ENCODE measurements at places on chromosomes 11 and 22. TPM values are rescaled to one million over a fixed set of nuclear protein-coding genes. Genes with fewer than 3 reads are reported as not detected.

Gene OLFML1
- total RNA-seq = not detected

Gene IGHMBP2
- total RNA-seq = 25.5 TPM

DNA sequence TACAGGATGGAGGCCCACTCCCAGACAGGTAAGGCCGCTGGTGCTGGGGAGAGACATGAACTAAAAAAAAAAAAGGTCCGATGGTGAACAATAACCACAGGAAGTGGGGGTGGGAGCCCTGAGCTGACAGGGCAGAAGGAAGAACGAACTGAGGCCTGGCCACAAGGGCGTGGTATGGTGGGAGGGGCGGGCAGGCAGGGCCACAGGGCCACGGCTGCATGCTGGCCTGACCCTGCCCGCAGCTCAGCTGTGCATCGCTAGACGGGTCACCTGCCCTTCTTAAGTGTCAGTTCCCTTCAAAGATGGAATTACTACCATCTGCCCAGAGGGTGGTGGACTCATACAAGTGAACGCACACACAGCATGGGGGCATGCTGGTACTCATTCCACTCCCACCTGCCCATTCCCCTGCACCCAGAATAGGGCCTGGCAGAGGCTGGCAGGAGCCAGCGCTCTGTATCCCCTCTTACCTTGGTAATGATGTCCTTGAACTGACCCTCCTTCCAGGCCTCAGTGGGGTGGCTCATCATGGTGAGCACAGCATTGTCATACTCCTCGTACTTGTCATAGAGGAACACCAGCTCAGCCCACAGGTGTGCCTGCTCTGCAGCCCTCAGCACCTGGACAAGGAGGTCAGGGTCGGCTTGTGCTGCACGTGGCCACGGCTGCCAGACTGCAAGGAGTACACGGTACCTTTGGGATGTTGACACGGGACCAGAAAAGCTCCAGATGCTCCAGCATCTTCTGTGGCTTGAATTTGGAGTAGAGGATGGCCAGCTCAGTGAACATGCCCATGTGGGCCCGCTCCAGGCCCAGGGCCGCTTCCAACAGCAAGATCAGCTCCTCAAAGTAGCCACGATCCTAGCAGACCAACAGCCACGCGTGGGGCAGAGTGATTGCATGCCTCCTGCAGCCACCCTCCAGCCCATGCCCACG lies 17.5 kb upstream of the SLC25A1 start:
- no peak overlapping the region for H3K4me3 ChIP-seq
- H3K36me3 ChIP-seq = no peaks in the 10 kb centered on the region
- H3K4me1 ChIP-seq = peaks cover 7% of the 10 kb centered on the region
- H3K27ac ChIP-seq = no peak overlapping the region
- DNase-seq = no peak

GRCh38 chr11:46560300-46560991 lies 33.4 kb downstream of the AMBRA1 start:
- H3K27ac ChIP-seq = peak overlapping the region; percentile 93
- H3K27me3 ChIP-seq = no peaks in the 10 kb centered on the region
- H3K4me3 ChIP-seq = peak overlapping the region; percentile 81
- H3K36me3 ChIP-seq = peaks cover 5% of the 10 kb centered on the region

DNA sequence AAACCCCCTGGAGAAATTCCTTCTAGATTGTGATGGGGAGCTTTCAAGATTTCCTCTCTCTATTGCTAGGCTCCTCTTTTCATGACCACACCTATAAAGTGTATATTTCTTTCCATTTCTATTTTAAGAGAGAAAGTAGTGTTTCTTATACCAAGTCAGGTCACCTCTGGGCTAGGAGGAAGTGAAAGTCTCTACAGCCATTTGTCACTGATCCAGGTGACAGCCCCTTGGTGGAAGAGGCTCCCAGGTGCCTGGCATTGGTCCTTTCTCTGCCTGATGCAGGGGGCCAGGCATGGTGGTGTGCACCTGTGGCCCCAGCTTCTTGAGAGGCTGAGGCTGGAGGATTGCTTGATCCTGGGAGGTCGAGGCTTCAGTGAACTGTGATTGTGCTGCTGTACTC lies 64.7 kb downstream of the DHCR7 start:
- H3K4me3 ChIP-seq = no peak overlapping the region
- H3K36me3 ChIP-seq = peaks cover 1% of the 10 kb centered on the region
- H3K27ac ChIP-seq = no peak overlapping the region

- H3K27ac ChIP-seq = peak overlapping the region; percentile 63
- H3K36me3 ChIP-seq = peaks cover 38% of the 10 kb centered on the region
- DNase-seq = no peak
- peaks cover 54% of the 10 kb centered on the region for H3K4me1 ChIP-seq
- H3K27me3 ChIP-seq = no peaks in the 10 kb centered on the region
- no peak overlapping the region for H3K4me3 ChIP-seq
These were observed 24.3 kb upstream of the ADSL start for GRCh38 chr22:40322021-40322420.

DNA sequence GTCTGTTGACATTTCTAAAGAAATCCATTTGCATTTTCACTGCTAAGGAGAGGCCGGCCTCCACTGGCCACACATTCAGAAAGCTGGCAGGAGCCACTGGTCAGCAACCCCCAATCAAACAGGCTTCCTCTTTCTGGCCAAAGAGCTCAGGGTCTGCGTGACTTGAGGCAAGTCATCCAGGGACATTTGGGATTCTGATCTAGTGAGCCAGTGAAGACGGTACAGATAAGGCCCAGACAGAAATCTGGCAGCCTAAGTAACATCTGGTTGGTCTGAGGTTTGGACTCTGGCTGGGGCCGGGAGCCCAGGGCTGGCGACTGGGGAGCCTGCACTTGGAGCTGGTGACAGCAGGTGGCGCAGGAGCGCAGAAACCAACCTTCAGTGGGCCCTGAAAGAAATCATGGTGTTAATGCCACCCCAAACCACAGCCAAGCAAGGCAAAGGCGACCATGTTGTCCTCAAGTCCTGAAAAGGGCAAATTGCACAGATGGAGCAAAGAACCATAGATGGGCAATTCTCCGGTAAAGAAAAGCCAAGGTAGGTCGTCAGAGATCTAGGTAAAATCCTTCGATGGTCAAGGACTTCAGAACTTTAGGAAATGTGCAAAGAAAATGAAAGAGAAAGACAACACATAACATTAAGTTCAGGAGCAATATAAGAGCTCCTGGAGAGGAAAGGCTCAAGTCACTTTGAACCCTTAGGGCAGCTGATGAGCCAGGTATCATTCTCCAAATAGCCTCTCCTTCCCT lies 99.4 kb upstream of the BLID start:
- H3K36me3 ChIP-seq = no peaks in the 10 kb centered on the region
- H3K4me1 ChIP-seq = peaks cover 2% of the 10 kb centered on the region
- peak; percentile 33 for DNase-seq
- peaks cover 20% of the 10 kb centered on the region for H3K27me3 ChIP-seq
- no peak overlapping the region for H3K4me3 ChIP-seq

- no peak overlapping the region for H3K27ac ChIP-seq
- DNase-seq = no peak
- no peaks in the 10 kb centered on the region for H3K36me3 ChIP-seq
- peaks cover 79% of the 10 kb centered on the region for H3K4me1 ChIP-seq
These were observed 34.5 kb upstream of the ETS1 start for GRCh38 chr11:128621601-128622501.

DNA sequence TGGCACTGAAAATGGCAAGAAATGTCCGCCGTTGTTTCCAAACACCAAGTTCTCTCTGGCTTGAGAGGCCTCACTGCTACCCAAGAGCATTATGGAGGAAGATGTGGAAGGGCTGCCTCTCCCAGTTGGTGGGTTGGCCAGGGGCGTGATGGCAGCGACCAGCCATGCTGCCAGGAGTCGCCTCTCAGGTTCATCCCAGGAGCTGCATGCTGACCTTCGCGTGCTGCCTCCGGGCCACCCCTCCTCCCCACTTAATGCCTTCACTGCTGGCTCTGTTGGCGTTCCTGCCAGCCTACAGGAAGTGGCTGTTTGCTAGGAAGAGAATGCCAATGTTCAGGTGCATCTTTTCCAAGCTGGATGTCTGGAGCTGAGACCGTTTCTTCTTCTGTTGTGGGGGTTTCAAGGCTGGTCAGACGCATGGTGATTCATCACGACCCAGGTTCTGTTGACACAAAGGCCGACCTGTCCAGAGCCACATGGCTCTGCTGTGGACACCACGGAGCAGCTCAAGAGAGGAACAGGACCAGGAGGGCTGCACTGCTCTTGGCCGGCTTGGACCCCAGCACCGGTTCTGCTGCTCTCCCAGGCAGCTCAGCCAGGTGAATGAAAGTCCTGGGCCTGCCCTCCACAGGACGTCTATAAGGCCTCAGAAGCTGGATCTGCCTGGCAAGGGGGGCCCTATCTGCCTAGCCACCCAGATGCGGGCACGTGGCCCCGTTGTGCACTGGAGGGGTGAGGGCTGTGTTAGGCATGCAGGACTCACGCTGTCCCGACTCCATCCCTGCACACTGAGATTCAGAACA lies 25.1 kb downstream of the TBX1 start:
- peaks cover 8% of the 10 kb centered on the region for H3K36me3 ChIP-seq
- H3K27ac ChIP-seq = no peak overlapping the region
- no peak overlapping the region for H3K4me3 ChIP-seq
- H3K4me1 ChIP-seq = no peaks in the 10 kb centered on the region
- no peak for DNase-seq

DNA sequence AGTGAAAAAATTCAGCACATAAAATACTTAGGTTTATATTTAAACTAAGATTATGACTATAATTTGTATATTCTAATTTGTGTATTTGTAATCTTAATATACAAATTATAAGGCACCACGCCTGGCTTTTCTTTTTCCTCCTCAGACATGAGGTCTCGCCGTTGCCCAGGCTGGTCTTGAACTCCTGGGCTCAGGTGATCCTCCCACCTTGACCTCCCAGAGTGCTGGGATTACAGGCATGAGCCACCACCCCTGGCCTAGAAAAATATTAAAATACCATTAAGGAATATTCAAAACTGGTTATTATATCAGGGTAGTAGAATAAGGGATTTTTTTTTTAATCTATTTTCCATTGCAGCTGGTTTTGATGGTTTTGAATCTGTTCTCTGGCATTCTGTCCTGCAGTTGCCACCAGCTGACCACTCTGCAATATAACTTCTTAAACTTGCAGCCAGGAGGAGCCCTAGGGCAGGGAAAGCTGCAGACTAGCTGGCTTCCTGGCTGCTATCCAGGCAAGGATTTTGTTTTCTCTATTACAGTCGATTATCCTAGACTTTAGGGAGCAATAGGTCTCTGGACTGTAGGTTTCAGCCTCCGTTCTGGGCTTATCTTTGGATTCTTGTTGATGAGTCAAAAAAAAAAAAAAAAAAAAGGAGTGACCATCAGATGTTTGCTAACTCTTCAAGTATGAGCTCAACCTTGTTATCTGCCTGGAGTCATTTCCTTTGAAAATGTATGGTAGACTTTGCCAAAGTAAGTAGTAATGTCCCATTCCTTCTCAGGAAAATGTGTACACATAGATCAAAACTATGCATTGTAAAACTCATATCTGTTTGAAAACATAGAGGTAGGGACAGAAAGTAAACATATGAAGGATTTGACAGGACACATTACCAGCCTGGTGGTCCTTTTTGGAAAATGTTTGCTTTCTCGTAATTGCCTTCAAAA lies 13.2 kb downstream of the POLA2 start:
- H3K27ac ChIP-seq = no peak overlapping the region
- no peak for DNase-seq
- peaks cover 17% of the 10 kb centered on the region for H3K4me1 ChIP-seq
- H3K27me3 ChIP-seq = no peaks in the 10 kb centered on the region
- no peak overlapping the region for H3K4me3 ChIP-seq
- H3K36me3 ChIP-seq = peaks cover 39% of the 10 kb centered on the region

DNA sequence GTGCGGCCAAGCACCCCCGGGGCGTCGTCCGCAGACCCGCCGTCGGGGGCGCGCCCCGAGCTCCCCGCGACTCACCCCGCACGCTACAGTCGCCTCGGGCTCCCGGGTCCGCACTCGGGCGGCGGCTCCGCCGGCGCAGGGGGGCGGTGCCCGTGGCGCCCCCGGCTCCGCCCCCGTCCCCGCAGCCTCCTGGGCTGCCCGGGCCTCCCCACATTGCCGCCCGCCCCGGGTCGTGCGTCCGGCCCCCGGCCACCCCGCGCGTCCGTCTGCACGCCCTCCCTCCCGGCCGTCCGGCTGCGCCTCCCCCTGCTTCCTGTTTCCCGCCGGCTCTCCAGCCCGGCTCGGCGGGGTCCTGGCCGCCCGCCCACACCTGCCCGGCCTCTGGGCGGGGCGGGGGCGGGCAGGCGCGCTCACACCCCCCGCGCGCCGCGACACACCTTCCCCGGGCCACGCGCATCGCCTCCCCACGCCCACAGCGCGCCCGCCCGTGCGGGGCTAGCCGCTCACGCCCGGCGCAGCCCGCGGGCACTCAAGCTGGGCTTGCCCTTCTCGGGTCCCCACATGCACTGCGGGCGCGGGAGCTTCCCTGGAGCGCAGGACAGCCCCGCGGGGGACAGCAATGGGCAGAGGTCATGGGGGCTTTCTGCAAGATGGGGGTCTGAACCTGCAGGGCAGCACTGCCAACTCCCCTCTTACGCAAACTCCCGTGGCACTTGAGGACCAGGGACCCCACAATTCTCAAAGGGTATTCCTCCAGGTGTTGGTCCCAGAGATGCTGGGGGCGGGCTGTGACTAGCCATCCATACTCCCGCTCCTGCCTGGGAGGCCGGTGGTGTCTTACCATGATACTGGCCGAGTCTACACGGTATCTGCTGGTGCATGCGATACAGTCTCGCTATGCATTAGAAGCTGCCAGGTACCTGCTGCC lies at the start of gene CARD10:
Gene CARD10 (minus strand): TSS at position 148 of the 928 bp plus-strand sequence. CDS start 215 bp downstream, outside the sequence.
- H3K27ac ChIP-seq = no peak within 1 kb of the TSS
- peaks cover 49% of the 10 kb centered on the region for H3K27me3 ChIP-seq
- H3K4me1 ChIP-seq = no peaks in the 10 kb centered on the region
- DNase-seq = peak; percentile 26

- no peak overlapping the region for H3K27ac ChIP-seq
- H3K4me3 ChIP-seq = no peak overlapping the region
- no peaks in the 10 kb centered on the region for H3K36me3 ChIP-seq
- peaks cover 2% of the 10 kb centered on the region for H3K4me1 ChIP-seq
These were observed 20.6 kb downstream of the STARD10 start for GRCh38 chr11:72773291-72773690.

DNA sequence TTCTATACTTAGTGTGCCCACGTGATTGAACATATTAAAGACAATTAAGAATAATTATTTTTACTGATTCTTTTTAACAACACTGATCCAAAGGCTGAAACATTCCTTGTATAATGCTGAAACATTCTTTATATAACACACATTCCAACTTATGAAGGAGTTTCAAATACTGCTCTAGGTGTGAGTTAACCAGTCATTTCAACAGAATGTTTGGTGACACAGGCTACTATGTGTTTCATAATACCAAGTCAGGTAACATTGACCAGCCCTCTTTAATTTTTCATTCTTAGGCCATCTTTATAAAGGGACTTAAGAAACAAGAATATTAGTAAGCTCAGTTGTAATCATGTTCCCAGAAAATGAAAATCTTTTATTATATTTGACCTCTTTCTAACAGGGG lies 136.6 kb downstream of the ELP4 start:
- peaks cover 1% of the 10 kb centered on the region for H3K4me1 ChIP-seq
- H3K27ac ChIP-seq = no peak overlapping the region
- no peaks in the 10 kb centered on the region for H3K27me3 ChIP-seq
- H3K36me3 ChIP-seq = peaks cover 2% of the 10 kb centered on the region
- DNase-seq = no peak

Measured in activated naive CD8-positive, alpha-beta T cell treated with anti-CD3 and anti-CD28 coated beads for 36 hours (primary cell).